RWPE2 (cell line): ENCODE measurements at places on chromosomes 4 and X.

GRCh38 chr4:101067383-101067782, 279.9 kb downstream of the PPP3CA start:
- DNase-seq, result no peak

DNA sequence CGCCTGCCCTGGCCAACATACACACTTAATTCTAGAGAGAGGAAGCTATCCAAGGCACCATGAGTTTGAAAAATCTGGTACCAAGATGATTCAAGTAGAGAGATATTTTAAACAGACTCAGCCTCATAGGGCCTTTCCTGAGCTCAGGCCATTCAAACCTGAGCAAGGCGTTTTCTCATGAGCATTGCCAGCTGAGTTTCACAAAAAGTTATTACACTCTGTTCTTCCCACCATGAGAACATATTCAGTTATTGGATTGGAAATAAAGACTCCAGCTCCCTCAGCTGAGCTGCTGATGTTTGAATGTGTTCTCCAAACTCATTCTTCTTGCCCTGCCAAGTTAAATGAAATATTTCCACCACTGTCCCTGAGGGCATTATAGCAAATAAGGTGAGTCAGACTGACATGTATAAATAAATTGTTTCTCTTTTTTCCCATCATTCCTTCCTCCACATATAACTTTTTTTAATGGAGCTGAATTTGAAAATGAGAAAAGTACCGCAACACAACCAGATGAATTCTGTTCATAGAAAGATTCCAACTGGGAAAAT, 429.6 kb downstream of the RAB28 start:
- no peak for DNase-seq

- no peak for DNase-seq
These were observed 5.1 kb upstream of the FAT1 start for GRCh38 chr4:186728631-186729271.

- DNase-seq, result no peak
These were observed 795.1 kb upstream of the GRIA3 start for GRCh38 chrX:122389005-122389404.

- DNase-seq, result no peak
These were observed 3.3 kb upstream of the OCIAD1 start for GRCh38 chr4:48827622-48828021.

DNA sequence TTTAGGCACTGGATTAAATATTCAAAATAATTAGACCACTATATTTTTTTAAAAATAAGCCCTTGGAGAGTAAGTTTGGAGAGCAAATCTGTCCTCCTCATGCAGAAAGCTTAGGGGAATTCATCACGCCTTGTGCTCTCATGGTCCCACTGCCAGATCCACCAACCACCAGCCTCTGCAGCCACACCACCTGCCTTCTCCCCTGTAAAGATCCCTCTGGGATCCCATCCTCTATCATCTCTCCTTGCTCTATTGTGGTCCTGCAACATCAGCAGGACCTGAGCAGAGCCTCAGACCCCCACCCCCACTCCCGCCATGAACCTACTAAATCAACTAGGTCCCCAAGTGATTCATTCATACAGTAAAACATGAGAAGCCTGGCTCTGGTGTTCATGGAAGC, 482.6 kb upstream of the GALNT7 start:
- DNase-seq, result no peak

DNA sequence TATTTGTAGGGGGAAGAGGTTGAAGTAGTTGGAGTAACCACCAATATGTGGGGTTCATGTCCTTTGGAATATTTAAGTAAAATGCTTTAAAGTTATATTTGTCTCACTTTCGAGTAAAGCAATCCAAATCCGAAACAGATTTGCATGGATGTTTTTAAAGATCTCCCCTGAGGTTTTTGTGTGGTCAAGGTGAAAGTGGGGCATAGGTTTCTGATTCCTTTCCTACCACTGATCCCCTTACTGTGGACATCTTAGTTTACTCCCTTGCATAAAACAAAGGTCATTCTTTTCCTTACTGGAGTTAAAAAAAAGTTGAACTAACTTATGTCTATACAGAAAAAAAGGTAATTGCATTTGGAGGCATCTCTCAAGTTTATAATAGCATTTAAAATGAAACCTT, 71.9 kb upstream of the PHOX2B start:
- no peak for DNase-seq

- no peak for DNase-seq
These were observed 6.0 kb downstream of the GPKOW start for GRCh38 chrX:49117581-49117980.

DNA sequence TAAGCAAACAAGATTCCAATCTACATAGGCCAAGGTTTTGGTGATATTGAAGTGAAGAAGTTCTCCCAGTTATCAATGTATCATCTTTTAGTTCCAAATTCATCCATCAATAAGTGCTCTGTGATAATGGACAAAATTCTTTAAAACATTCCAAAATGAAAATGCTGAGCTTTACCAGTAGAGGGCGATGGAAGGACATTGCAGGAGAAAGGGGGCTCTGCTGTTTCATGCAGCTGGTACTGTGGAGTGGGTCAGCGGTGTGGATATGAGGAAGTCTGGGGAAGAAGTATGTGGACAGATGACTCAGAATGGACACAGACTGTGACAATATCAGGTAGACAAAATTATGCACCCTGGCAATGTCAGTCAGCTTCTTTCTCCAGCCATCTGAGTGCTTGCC, 46.6 kb upstream of the HS6ST2 start:
- DNase-seq, result no peak

DNA sequence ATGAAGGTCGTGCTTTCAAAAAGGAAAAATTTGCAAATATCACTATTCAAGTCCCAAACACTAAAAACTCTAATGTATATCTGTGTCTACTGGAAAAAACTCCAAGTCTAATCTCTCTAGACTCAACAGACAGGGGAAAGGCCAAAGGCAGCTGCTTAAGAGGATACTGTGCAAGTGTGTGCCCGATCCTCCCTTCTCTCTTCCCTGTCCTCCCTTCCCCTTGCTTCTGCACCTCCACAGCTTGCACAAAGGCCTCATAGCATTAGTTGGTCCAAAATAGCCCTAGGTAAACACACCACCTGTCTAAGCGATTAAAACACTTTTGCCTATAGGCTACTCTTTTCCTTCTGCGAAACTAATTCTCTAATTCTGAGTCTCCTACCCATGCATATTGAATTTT, 10.6 kb downstream of the C4orf54 start:
- no peak for DNase-seq

DNA sequence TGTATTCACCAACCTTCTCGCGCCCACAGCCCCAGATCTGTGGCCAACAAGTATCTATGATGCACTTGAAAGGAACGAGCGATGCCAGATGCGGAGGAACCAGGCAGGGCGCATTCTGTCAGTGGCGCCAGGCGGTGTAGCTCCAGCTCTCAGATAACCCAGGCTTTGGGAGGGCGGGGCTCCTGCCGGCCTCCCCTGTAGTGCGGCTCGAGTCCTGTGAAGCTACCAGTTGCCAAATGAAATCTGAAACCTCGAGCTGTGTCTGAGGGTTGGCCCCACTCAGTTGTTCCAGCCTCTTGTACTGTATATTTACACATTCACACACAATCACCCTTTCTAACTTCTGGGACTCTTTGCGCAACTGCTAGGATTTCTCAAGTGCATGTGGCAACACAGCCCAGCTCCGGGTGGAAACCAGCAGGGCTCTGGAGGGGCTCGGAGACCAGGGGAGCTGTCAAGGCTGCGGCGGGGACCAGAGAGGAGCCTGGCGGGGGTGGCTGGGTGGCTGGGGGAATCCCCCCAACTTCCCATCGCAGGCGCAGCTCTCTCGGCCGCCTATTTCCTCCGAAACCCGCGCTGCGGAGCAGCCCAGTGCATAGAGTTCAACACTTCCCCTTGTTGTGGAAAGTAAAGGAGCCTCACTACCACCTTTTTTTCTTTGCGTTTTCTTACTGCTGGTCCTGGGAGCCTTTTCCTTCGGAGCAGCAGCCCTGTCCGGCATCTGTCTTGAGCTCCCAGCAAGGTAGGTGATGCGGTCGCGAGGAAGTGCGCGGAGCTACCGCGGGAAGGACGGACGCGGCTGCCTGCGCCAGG, at the start of gene ARHGAP24:
Gene ARHGAP24 (plus strand): TSS at position 333 of the 813 bp plus-strand sequence.
- DNase-seq, result peak; percentile 80

DNA sequence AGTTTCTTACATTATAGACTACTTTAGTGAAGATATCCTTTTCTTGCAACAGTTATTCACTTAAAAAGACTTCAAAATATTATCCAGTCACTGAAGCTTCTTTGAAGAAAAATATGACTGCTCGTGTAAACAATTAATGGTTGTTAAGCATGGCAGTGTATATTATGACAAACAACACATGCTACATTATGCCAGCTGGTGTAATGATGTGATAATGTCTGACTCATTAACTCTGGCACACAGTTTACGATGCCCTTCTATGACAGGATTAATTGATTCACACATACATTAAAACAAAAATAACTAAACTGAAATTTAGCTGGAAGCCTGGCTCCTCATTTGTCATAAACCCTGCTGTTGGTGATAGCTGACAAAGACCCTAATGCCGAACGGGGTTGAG, 22.4 kb downstream of the GK2 start:
- DNase-seq, result no peak

- no peak for DNase-seq
These were observed 186.5 kb downstream of the MSL3 start for GRCh38 chrX:11944501-11944900.

- no peak for DNase-seq
These were observed 17.1 kb upstream of the PAGE2B start for GRCh38 chrX:55057675-55058249.

DNA sequence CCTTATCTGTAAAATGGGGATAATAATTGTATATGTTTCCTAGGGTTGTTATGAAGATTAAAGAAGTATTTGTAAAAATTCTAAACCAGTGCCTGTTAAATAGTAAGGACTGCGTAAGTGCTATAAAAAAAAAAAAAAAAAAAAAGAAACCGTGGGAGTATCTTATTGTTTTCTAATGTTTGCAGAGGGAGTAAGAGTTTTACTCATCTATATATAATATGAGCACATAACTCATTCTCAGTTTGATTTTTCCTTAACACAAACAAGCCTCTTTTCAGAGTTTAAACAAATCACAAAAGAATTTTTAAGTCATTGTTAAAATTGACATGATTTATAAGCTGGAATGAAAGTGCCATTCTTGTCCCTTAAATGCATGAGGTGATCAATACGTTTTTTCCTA, 104.9 kb downstream of the AMELX start:
- no peak for DNase-seq

GRCh38 chrX:111504941-111505340, 6.5 kb upstream of the SERTM2 start:
- no peak for DNase-seq

- no peak for DNase-seq
These were observed 11.3 kb upstream of the PRDM8 start for GRCh38 chr4:80185787-80186548.

- DNase-seq, result no peak
These were observed 82.9 kb downstream of the PDLIM5 start for GRCh38 chr4:94534401-94535312.

DNA sequence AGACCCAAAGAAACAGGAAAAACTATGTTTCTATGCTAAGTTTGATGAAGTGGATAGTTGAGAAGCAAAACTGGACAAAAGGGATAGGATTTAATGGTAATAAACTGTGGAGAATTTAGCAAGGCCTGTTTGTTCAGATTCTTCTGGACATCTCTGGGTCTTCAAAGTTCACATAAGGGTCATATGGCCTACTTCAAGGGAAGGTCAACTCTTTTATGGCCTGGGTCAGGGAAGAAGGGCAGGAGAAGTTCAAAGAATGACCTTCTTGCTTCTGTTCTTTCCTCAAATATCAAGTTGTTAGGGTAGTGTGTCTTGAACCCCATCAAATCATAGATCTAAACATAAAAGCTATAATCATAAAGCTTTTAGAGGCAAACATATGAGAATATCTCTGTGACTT, 102.7 kb downstream of the SOWAHB start:
- DNase-seq, result no peak

DNA sequence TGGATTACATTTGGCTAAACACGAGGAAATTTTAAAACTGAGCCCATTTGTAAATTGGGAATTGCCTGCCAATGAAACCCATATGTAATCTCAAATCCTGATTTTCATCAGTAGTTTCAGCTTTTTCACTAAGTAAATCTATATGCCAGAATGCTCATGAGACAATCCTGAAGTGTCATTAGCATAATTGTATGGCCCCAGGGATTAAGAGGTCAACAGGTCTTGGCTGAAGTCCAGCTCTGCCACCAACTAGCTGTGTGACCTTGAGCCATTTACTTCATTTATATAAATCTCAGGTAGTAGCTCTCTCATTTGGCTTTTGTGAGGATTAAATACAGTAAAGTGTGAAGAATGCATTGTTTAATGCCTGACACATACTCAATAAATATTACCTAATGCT, 320.5 kb upstream of the EMCN start:
- DNase-seq, result no peak
